ENCODE measurements at places on chromosomes 4 and X.

DNA sequence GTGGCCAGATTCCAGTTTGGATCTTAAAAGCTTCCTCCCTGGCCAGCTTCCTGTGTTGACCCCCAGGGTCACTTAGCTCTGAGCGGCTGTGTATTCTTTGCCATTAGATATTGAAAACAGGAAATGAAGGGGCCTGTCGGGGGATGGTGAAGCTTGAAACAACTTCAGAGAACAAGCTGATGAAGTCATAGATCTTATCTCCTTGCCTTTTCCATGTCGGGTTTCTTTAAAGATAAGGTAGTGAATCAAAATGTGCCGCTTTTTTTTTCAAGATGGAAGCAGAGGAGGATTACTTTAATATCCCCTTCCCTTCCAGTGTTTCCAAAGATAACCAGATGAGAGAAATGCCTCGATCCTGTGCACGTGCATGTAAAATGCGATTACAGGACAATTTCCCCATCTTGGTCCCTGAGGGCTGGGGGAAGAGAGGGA lies 508.5 kb downstream of the MID1IP1 start:
- peak; percentile 46 for DNase-seq

DNA sequence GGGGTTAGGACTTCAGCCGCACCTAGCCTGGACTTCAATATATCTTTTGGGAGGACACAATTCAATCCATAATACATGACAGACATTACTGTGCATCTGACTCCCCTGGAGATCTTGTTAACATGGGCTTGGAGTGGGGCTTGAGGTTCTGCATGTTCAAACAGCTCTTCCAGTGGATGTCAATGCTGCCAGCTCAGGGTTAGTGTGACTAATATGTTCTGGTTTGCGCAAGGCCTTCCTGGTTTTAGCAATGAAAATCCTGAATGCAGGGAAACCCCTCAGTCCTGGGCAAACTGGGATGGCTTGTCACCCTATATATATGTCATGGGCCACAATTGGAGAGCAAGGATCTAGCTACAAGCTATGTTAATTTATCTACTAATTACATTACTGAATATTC lies 2.7 kb upstream of the TSPAN7 start:
- peak; percentile 8 for DNase-seq

DNA sequence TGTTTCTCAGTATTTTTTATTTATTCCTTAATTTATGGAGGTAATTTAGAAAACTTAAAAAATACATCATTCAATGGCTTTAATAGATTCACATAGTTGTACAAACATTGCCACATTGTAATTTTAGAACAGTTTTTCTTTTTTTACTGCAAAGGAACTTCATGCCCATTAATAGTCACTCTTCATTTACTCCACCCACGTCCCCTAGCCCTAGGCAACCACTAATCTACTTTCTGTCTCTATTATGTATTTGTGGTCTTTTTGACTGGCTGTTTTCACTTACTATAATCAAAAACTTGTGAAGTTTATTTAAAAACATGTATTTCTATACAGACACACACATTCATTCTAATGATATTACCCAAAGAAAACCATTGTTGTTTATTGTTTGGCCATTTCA lies 664.8 kb downstream of the GRID2 start:
- DNase-seq: no peak

DNA sequence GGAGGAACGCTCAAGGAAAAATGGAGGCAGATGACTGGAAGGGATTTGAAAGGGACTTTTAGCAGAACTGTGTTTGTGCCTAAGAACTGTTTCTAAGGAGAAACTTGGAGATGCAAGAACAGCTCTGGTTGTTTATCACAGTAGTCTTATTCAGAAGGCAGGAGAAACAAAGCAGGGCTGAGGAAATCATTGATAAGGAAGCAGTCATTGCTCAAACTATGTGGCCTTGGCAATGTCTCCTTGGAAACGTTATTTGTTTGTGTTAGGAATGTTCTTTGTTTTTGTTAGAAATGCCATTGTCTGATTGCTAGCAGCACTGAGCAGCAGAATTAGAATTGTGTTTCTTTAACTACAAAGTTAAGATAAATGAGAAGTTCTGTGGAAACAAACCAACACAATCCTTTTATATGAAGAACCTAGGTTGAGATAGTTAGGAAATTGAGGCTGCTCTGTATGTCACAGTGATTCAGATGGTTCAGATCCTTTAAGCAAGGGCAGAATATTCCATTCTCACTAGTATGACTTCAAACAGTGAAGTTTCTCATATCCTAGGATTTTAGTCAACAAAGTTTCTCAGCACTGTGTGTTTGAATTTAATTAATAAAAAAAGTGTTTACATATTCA lies 1191.3 kb upstream of the IGFBP7 start:
- peak; percentile 77 for DNase-seq

GRCh38 chrX:11446336-11446735 lies 153.1 kb downstream of the AMELX start:
- peak; percentile 71 for DNase-seq

GRCh38 chr4:120922381-120923206 lies at the start of gene PRDM5:
Gene PRDM5, minus strand, starts transcription at chr4:120922726. Its CDS starts 118 bp downstream, at chr4:120922608.
- peak; percentile 60 for DNase-seq

GRCh38 chr4:67393699-67394281 lies 151.5 kb downstream of the CENPC start:
- DNase-seq: peak; percentile 66

GRCh38 chr4:189285377-189285776 lies 655.3 kb upstream of the FRG1 start:
- no peak for DNase-seq

GRCh38 chrX:14355556-14355955 lies 173.8 kb upstream of the GLRA2 start:
- no peak for DNase-seq

DNA sequence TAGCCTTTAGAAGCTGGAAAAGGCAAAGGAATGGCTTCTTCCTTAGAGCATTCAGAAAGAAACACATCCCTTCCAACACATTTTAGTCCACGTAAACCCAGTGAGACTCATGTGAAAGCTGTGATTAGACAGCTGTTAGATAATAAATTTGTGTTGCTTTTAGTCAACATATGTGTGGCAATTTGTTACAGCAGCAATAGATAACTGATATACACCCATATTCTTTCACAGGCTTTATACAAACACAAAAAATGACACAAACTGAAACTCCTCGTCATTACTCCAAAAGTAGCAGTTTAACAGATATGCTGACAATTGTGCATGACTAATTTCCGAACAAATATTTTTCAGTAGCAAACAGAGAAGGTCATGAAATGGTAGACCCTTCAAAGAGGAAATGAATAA lies 65.3 kb downstream of the ANTXR2 start:
- peak; percentile 29 for DNase-seq

DNA sequence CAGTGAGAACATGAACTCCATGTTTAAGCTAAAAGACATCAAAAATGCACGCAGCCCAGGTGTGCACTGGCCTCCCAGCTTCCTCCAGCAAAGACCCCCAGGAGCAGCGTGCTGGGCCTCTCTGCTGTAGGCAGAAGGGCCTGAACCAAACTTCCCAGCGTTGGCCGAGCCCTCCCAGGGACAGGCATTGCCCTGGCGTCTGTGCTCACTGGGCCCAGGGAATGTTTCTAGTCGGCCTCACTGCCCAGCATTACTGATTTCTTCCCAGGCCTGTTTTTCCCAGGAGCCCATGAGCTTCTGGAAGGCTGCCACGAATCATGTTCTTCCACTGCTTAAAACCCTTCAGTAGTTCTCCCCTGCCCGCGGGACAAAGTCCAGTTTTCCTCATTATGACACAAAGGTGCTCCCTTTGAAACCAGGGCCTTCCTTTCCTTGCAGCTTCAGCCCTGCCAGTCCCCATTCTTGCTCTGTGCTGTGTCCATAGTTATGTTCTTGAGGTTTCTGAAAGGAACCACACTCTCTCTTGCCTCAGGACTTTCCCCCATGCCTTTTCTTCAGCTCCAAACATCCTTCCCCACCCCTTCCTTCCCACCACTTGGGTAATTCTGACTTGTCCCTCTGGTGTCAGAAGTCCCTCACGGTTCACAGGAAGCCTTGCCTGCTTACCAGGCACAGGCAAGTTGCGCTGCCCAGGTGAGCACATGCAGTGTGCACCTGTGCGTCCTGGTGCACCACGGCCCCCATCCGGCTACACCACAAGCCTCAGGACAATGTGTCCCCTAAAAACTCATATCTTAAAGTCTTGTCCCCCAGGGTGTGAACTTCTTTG lies 93.4 kb upstream of the ENPP6 start:
- no peak for DNase-seq

GRCh38 chr4:23235628-23236390 lies 543.1 kb downstream of the GBA3 start:
- no peak for DNase-seq

GRCh38 chr4:87042221-87042620 lies 107.4 kb downstream of the AFF1 start:
- no peak for DNase-seq

DNA sequence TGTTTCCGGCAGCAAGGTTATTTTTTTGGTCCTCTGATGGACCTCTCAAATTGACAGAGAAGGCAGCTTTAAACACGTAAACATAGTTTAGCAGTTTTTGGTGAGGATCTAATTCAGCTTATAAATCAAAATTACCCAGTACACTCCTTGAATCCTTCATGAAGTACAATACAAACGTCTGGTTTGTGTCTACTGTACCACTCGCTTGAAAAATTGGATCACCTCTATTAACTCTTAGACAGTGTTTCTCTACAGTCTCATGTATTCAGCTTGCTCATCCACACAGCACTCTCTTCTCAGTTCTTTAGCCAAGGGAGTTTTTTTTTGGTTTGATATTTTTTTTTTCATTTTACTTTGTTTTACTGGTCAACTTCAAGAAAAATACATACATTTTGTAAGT lies 113.5 kb downstream of the RNF150 start:
- DNase-seq: no peak

DNA sequence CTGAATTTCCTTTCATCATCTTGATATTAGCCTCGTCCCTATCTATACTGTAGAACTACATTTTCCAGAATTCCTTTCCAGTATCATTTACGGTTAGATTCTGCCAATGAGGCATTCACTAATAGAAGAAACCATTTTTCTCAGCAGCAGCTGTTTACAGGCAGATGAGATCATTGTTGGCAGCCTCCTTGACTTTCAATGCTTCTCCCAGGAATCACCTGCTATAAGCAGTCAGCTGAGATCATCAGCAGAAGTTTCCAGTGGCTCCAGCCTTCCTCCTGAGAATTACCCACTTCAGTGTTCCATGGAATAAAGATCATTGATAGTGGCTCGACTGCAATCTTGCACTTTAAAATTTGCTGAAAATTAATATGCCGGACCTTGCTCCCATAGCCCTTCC lies 157.3 kb upstream of the TET2 start:
- peak; percentile 45 for DNase-seq

DNA sequence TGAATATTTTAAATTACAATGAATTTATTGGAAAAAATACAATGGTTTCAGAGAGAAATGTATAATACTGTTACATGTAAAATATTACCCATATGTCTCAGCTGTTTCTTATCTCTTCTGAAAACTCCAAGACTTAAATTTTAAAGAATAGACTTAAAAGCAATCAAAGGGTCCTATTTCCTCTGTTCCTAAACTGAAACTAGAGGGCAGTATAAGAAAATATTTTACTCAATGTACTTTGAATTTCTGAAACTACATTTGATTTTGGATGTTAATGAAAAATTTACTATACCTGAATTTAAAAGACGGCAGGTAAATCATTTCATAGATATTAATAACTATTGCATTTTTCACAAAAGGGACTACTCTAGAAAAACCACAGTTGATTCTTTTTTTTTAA lies 200.2 kb downstream of the LRBA start:
- DNase-seq: no peak

- peak; percentile 14 for DNase-seq
Observed at GRCh38 chr4:140893939-140894338, 137.8 kb upstream of the TBC1D9 start.

- no peak for DNase-seq
Observed at GRCh38 chrX:155682834-155683233, 70.1 kb upstream of the TMLHE start.

- DNase-seq: no peak
Observed at GRCh38 chrX:155886409-155886808, 5.3 kb downstream of the VAMP7 start.

DNA sequence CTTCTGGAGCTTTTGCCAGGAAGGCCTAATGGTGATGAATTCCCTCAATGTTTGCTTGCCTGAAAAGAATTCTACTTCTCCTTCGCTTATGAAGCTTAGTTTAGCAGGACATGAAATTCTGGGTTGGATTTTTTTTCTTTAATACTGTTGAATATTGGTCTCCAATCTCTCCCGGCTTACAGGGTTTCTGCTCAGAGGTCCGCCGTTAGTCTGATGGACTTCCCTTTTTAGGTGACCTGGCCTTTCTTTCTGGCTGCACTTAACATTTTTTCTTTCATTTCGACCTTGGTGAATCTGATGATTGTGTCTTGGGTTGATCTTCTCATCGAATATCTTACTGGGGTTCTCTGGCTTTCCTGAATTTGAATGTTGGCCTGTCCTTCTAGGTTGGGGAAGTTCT lies 17.2 kb upstream of the TMPRSS11A start:
- DNase-seq: no peak

GRCh38 chr4:121192480-121192879 lies 28.4 kb upstream of the TNIP3 start:
- peak; percentile 65 for DNase-seq

GRCh38 chr4:18627447-18628005 lies 606.0 kb upstream of the LCORL start:
- DNase-seq: no peak

- no peak for DNase-seq
Observed at GRCh38 chrX:71623714-71624113, 5.4 kb upstream of the CXCR3 start.

- peak; percentile 66 for DNase-seq
Observed at GRCh38 chrX:134718966-134719317, 60.7 kb upstream of the PLAC1 start.

DNA sequence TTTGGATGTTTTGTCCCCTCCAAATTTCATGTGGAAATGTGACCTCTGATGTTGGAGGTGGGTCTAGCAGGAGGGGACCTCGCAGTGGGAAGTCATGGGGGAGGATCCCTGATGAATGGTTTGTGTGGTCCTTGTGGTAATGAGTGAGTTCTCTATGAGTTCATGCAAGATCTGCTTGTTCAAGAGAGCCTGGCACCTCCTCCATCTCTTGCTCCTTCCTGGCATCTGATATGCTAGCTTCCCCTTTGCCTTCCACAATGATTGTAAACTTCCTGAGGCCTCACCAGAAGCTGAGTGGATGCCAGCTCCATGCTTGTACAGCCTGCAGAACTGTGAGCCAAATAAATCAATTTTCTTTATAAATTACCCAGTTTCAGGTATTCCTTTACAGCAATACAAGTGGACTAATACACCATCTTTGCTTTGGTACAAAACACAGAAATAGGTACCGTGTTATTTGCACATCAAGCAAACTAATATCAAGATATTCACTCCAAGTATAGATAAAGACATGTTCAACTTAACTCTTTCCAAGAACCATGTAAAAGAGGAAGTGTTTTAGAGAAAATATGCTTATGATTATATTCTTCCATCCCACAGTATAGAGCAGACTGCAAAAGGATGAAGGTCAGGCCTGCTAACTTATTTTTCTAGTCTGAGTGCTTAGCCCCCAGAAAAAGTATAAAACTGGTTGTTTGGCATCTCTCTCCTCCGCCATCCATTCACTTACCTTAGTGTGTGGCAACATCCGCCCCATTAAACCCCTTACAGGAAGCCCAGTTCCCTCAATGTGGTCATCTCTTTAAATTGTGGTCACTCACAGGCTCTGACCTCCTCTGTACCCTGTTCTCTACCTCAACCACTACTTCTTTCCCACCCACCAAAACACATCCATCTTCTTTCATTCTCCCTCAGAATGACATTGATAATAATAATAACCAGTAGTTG lies 6.7 kb downstream of the ARAP2 start:
- DNase-seq: no peak
